ENCODE measurements at places on chromosomes 13 and 19.
A peak's percentile ranks its signal among the peaks of the same experiment; 100 is the strongest.

- DNase-seq, result no peak
These were observed 377.2 kb upstream of the GPC6 start for GRCh38 chr13:92849381-92849780.

DNA sequence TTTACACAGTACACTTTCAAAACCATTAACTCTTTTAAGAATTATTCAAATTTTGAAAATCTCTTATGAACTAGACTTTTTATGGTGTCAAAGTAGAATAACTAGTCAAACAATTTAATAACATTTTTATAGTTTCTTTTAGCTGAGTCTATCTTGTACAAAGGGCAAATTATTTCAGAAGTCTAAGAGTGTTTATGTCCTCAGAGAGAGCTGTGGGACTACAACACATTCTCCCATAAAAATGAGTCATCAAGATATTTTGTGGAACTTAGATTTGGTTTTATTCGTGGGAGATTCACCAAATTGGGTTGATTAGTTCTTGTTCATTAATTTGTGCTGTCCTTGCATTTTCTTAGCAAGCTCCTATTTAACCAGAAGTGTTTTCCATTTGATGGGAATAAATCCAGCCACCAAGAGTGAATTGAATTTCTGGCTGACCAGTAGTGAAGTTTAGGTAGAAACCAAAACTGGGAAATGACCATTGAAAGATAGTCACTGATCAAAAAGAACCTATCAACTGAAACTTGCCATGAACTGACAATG is 291.0 kb downstream of the DLEU7 start:
- no peak for DNase-seq

DNA sequence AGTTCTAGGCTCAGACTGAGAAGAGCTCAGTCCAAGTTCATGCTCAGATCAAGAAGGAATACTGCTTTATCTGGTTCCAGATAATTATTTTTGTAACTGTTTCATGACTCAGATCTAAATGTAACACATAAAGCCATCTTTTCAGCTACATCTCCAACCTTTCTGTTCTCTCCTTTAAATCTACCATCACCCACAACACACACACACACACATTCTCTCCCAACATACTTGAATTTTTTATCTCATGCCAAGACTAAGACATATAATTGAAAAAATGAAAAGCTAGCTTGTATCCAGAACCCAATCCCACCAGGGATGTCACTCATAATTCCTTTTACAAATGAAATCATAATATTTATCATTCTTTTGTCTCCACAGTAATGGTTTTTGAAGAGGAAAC is 7.6 kb downstream of the KATNAL1 start:
- DNase-seq, result no peak

- DNase-seq, result no peak
These were observed 36.2 kb upstream of the ATP12A start for GRCh38 chr13:24644036-24644435.

- DNase-seq, result no peak
These were observed 65.8 kb upstream of the SLITRK6 start for GRCh38 chr13:85864963-85865530.

- DNase-seq, result no peak
These were observed 30.2 kb upstream of the TRPC4 start for GRCh38 chr13:37899753-37900152.

DNA sequence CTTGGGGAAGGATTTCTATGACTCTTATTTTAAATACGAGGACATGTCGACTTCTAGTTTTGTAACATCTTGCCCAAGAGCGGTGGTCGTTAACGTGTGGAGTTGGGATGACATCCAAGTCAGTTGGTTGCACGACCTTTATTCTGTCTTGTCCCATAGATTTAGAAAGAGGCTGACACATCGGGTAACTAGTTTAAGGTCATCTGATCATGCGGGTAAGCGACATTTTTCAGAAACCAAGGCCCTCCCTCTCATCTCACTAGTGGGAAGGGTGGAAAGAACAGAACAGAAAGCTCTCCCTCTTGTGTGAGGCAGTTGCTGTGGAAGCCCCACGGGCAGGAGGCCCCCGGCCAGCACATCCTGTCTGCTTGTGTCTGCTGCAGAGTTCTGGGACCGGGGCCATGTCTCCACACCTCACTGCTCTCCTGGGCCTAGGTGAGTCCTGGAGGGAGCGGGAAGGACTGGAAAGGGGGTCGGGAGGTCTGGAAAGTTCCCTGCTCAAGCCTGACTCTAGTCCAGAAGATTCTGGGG is at the start of gene LAIR2:
LAIR2 (plus strand) TSS at position 314 of the 531 bp plus-strand sequence; CDS start at position 402, 88 bp downstream.
- DNase-seq, result no peak

GRCh38 chr19:47225746-47226425 is 5.1 kb downstream of the BBC3 start:
- DNase-seq, result peak; percentile 92

- DNase-seq, result peak; percentile 61
These were observed 54.3 kb downstream of the MTMR6 start for GRCh38 chr13:25232937-25233515.

- DNase-seq, result no peak
These were observed 164.6 kb downstream of the KLF5 start for GRCh38 chr13:73223372-73223781.

- DNase-seq, result no peak
These were observed 20.1 kb downstream of the FPR3 start for GRCh38 chr19:51815043-51815442.

GRCh38 chr19:17671906-17672305 is 16.2 kb downstream of the UNC13A start:
- DNase-seq, result no peak

- no peak for DNase-seq
These were observed 15.4 kb downstream of the SHANK1 start for GRCh38 chr19:50703915-50704796.

DNA sequence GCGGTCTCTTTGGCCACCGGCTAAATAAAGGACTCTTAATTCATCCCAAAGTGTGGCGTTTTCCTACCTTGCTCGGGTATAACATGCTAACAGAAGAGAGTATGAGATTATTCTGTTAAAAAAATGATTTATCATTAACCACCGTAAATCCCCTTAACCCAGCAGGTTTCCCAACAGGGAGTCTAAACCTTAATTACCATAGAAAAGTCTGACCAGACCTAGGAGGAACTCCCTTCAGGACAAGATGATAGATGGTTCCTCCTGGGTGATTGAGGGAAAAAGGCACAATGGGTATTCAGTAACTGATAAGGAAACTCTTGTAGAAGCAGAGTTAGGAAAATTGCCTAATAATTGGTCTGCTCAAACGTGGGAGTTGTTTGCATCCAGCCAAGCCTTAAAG is 193.7 kb downstream of the ZNF737 start:
- no peak for DNase-seq

GRCh38 chr19:48568345-48568886 is 16.4 kb downstream of the SULT2B1 start:
- DNase-seq, result no peak

DNA sequence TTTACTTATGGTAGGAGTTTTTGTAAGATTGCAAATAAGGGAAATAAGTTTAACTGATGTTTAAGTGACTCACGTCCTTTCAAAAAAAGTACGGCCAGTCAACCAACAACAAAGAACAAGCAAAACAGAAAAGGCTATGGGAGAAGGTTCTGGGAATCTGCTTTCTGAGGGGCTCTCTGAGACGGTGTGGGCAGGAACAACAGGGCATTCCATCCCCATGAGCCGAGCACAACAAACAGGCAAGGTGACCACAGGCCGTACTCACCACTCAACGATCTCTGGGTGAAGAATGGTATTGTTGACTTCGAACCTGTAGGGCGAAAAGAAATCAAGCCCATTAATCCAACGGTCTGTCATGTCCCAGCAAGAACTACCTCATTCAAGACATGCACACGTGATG is 43.8 kb downstream of the PEPD start:
- no peak for DNase-seq

DNA sequence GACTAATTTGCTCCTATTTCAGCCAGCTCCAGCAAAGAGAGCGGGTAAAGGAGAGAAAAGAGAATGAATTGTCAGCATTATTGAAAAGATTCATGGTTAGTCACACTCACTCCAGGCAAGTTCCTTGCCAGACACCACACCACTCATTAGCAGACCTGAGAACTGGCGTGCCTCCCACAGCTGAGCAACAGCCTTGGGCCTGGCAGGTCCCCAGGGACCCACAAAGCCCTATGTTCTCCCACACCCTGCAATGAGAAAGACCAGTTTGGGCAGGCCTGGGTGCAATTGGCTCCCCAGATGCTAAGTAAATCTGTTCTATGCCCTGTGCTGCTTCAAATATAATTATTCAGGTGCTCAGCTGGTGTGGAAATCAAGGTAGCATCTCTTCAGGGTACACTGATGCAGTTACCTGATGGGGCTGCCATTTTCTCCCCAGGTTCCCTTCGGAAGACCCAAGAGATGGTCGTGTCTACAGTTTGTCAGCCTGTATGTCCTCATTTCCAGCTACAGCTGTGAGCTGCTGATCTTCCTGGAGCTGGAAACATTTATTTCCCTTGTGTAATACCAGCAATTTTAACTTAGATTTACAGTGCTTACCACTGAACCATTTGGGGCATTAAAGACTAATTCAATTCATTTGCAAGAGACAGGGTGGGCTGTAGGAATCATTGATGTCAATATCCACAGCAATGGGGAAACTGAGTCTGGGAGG is 405.0 kb downstream of the COG6 start:
- no peak for DNase-seq

GRCh38 chr19:28705008-28705407 is 507.9 kb downstream of the UQCRFS1 start:
- DNase-seq, result no peak

- DNase-seq, result peak; percentile 64
These were observed at the start of gene CA11 for GRCh38 chr19:48646001-48646721. CA11 (minus strand) TSS chr19:48646187; CDS start chr19:48645632, 555 bp downstream.

- no peak for DNase-seq
These were observed 2.6 kb upstream of the SPACA6 start for GRCh38 chr19:51690454-51691073.

GRCh38 chr19:447816-448560 is 12.8 kb downstream of the SHC2 start:
- DNase-seq, result no peak

GRCh38 chr13:67827992-67828391 is 597.9 kb upstream of the PCDH9 start:
- DNase-seq, result no peak

- DNase-seq, result no peak
These were observed 24.6 kb downstream of the CHST8 start for GRCh38 chr19:33646306-33646705.

DNA sequence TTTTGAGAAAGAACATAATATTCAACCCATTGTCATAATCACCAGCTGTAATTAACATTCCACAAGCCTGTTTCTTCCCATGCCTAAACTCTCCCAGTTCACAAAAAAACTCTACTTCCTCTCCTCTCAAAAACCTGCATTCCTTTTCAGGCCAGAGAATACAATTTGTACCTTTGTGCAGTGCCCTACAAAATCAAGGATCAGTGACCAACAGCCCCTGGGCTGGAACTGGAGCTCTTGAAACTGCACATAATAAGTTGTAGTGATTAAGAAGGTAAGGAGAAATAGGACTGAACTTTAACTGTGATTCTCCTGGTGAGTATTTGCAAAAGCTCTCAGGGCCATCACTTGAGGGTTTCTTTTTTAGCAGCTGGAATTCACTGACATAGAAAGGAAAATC is 472.7 kb downstream of the RFC3 start:
- no peak for DNase-seq

DNA sequence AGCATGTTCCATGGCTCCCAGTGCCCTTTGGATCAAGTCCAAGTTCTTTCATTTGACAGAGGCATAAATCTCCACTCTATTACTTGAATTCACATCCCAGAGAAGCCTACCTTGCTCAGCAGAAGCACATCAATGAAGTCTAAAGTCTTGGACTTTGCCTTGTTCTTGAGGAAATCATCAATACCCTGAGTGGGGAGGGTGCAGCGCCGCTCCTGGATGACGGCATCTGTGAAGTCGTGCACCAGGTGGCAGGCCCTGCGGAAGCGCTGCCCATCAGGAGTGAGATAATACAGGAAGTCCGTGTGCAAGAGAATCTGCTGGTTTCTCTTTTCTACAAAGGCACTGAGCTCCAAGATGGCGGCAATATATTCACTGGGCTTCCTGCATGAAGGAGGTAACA is 10.6 kb downstream of the CYP4F11 start:
- no peak for DNase-seq

DNA sequence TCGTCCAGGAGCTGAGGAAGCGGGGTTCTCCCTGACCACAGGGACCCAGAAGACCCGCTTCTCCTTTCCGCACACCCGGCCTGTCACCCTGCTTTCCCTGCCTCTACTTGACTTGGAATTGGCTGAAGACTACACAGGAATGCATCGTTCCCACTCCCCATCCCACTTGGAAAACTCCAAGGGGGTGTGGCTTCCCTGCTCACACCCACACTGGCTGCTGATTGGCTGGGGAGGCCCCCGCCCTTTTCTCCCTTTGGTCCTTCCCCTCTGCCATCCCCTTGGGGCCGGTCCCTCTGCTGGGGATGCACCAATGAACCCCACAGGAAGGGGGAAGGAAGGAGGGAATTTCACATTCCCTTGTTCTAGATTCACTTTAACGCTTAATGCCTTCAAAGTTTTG is 18.9 kb downstream of the VASP start:
- DNase-seq, result no peak

- no peak for DNase-seq
These were observed 1.3 kb upstream of the SPACA6 start for GRCh38 chr19:51691584-51692428.

- no peak for DNase-seq
These were observed 26.7 kb downstream of the CEACAM8 start for GRCh38 chr19:42568006-42568405.

- no peak for DNase-seq
These were observed 50.4 kb downstream of the SACS start for GRCh38 chr13:23383151-23383550.

DNA sequence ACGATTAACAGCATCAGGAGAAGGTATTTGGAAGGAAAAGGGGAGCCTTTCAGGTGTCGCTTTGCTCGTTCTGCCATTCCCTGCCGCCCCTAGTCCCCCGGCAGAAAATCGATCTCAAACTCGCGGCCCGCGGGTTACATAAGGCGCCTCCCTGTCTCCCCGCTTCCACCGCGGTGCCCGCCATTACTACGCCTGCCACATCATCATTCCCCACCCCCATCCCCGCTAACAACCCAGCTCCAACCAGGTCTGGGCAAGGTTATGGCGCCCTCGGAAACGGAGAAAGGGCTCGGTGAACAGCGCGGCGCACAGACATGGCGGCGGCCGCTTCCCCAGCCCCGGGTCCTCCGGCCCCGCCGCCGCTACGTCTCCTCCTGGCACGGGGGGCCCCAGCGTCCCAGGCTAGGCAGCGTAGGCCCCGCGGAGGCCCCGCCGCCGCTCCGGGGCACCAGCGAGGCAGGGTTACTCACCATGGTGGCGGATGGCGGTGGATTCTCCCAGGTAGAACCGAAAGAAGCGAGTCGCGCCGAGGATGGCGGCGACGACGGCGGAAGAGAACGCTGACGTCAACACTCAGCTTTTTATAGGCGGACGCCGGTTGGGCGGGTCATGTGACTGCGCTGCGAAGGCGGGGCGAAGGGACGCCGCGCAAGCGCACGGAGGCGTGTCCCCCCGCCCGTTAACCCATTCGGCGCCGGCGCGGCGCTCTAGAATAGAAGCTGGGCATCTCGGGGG is at the start of gene EEF2:
EEF2 (minus strand) TSS at position 556 of the 735 bp plus-strand sequence; CDS start at position 473, 83 bp downstream.
- peak; percentile 97 for DNase-seq

- no peak for DNase-seq
These were observed 10.3 kb upstream of the KLK3 start for GRCh38 chr19:50844296-50844935.

- no peak for DNase-seq
These were observed 16.1 kb downstream of the TTYH1 start for GRCh38 chr19:54431255-54431838.

GRCh38 chr19:45637890-45638667 is 1.1 kb downstream of the EML2 start:
- no peak for DNase-seq

Measured in hematopoietic multipotent progenitor cell treated with erythropoietin and hydrocortisone succinate and interleukin-3 and kit ligand, for 17 days (in vitro differentiated cells).